ENCODE measurements at places on chromosomes 16 and 17.

- no peak for DNase-seq
These were observed 34.4 kb upstream of the RAB11FIP4 start for GRCh38 chr17:31357091-31357490.

DNA sequence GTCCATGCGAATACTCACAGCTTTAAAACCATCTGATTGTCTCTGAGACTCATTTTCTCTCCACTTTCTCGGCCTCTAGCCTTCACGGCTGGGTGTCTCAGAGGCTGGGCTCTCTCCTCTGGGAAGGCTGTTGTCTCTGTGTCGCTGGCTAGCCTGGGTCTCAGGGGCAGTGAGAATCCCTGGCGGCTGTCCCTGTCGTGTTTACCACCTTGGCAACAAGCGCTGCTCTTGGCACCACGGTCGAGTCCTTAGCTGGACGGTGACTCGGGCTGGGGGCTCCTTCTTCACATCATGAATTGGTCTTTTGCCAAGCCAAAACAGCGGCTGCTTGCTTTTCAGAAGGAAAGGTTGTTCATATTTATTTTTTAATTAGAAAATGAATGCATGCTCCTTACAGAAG, 81.1 kb downstream of the MSI2 start:
- no peak for DNase-seq

- DNase-seq = no peak
These were observed 38.3 kb downstream of the HLF start for GRCh38 chr17:55303008-55303493.

GRCh38 chr16:68144008-68144407, 58.8 kb downstream of the NFATC3 start:
- DNase-seq = no peak

DNA sequence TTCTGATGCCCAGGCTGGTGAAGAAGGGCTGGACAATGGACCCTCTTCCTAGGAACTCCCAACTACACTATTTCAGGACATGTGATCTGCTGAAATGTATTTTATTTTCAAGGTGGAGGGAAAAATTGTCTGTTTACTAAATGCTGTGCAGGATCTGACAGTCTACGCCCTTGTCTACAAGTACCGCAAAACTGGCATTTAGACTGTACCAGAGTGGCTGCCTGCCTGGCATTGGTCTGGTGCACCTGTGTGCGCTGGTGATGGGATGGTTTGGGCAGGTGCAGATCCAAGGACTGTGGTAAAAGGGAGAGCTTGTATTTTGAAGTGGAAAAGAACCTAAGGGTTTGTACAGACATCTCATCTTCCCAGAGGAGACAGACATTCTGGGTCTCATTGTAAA, 79.7 kb downstream of the AIPL1 start:
- DNase-seq = no peak

- no peak for DNase-seq
These were observed 255.4 kb downstream of the PHKB start for GRCh38 chr16:47716571-47716970.

- DNase-seq = no peak
These were observed 195.9 kb downstream of the HS3ST3A1 start for GRCh38 chr17:13405807-13406206.

DNA sequence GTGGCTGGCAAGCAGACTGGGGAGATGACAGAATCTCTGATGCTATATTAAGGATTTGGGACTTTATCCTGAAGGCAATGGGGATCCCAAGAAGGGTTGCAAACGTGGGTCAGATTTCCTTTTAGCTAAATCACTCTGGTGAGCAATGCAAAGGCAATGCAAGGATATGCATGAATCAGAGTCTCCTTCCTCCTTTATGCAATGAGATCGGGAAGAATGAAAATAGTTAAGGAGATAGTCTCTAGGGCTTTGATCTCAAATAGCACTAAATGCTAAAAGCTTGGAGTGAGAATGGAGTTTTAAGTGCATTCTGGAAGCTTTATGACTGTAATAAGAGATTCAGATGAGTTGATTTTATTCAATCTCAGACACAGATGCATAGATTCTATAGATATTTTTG, 27.2 kb upstream of the SHISA9 start:
- DNase-seq = no peak

- DNase-seq = no peak
These were observed 1504.5 kb downstream of the CDH11 start for GRCh38 chr16:63617047-63617989.

DNA sequence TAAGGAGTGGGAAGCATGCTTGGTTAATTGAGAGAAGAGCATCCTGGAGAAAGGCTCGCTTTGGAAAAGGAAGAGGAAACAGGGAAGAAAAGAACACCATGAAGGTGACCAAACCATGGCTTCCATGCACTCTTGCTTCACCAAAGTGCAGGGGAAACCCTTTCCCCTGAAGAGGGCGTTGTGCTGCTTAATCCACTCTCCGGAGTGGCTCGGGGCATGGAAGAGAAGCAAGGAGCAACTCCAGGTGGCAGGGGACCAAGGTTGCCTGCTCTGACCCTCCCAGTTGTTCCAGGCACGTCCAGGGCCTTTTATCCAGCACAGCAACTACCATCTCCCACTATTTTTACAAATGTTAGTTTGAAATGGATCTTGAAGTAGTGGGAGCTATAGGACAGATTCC, 108.1 kb downstream of the STX8 start:
- DNase-seq = no peak

GRCh38 chr17:41301916-41302901, at the start of gene KRTAP29-1:
TSS of gene KRTAP29-1 (minus strand) at chr17:41302851. CDS start at chr17:41302851, 0 bp downstream.
- DNase-seq = no peak

- no peak for DNase-seq
These were observed 19.7 kb downstream of the EZH1 start for GRCh38 chr17:42725143-42725542.

GRCh38 chr16:69833357-69834282, 71.5 kb downstream of the WWP2 start:
- no peak for DNase-seq

DNA sequence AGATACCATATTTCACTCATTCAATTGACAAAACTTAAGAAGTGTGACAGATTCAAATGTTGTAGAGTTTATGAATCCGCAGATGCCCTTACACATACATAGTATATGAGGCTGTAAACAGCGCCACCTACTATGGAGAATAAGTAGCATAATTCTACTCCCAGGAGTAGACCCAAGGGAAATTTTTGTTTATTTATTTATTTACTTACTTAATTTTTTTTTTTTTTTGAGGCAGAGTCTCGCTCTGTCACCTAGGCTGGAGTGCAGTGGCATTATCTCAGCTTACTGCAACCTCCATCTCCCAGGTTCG, 35.5 kb downstream of the GAN start:
- no peak for DNase-seq

- no peak for DNase-seq
These were observed 95.6 kb downstream of the PGS1 start for GRCh38 chr17:78473951-78474613.

- no peak for DNase-seq
These were observed 68.5 kb upstream of the RPL38 start for GRCh38 chr17:74134991-74135390.

DNA sequence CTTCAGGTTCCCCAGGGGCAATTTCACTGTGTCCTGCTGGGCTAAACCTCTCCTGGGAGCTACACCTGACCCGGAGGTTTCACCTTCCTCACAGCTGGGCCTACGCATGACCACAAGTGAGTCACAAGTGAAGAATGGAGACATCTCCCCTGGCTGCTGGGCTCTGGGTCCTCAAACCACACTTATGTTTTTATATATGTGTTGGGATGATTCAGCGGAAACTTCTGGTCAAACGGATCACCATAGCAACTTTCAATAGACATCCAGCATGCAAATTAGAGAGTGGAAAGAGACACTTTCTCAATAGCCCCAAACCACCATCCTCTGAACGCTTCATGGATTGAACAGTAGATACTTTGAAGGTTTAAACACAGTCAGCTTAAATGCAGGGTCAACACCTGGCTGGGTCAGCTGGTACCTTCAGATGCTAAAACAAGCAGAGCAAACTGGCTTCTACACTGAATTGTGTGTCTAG, 28.0 kb upstream of the MAF start:
- DNase-seq = no peak

GRCh38 chr17:2964370-2964769, 99.0 kb downstream of the OR1D5 start:
- no peak for DNase-seq

- no peak for DNase-seq
These were observed 13.7 kb downstream of the CANT1 start for GRCh38 chr17:78995761-78996451.

- DNase-seq = no peak
These were observed 562 bp downstream of the ZC3H7A start for GRCh38 chr16:11796227-11797165.

- no peak for DNase-seq
These were observed 2.1 kb downstream of the MT1X start for GRCh38 chr16:56684256-56684925.

DNA sequence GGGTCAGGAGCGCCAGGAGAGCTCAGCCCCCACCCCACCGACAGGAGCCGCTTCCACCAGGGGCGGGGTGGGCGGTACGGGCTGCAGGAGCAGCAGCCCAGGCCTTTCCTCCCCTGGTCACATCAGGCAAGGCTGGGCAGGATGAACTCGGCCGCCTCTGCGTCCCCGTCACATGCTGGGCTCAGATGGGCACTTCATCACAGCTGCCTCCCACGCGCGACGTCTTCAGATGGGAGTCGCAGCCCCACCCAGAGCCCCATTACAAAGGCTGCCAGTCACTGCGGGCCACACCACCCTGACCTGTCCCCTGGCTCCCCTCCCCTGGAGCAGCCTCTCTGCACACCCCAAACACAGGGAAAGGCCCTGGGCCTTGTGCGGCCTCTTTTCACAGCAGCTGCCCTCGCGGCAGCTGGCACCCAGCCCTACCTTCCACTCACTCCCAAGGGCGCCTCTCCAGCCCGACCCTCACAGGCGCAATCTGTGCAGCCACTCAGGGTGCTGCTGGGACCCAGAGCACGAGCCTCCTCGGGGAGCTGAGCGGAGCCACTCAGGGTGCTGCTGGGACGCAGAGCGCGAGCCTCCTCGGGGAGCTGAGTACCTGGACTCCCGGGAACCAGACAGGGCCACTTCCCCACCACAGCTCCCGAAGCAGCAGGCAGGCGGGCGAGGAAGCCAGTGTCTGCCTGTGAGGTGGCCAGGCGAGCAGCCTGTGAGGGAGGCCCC, 4.7 kb downstream of the ZNF598 start:
- DNase-seq = no peak

- no peak for DNase-seq
These were observed 50.7 kb downstream of the RNF213 start for GRCh38 chr17:80311216-80311827.

- no peak for DNase-seq
These were observed 175.8 kb downstream of the NPIPB11 start for GRCh38 chr16:29230671-29231096.

DNA sequence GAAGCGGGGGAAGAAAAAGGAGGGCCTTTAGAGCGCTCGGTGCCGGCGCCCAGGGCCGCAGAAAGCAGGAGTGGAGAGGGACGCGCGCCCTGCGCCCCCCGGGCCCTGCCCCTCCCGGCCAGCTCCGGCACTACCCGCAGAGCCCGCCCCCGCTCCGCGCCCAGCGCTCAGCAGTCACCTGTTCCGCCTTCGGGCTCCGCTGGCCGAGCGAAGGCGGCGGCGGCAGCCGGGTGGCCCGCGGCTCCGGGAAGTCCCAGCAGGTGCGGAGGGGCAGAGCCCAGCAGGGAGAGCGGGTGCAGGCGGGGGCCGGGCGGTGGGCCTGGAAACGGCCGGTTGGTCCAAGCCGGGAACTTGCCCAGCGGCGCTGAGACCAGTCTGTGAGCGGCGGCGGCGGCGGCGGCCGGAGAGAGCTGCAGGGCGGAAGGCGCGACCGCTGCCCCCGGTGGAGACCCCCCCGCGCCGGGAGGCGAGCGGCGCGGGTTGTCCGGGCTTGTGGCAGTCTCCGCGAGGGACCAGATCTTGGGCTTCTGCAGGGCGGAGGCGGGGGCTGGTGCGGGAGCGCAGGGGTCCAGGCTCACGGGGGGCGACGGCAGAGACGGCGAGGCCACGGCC, 2.2 kb downstream of the IRX3 start:
- DNase-seq = no peak

DNA sequence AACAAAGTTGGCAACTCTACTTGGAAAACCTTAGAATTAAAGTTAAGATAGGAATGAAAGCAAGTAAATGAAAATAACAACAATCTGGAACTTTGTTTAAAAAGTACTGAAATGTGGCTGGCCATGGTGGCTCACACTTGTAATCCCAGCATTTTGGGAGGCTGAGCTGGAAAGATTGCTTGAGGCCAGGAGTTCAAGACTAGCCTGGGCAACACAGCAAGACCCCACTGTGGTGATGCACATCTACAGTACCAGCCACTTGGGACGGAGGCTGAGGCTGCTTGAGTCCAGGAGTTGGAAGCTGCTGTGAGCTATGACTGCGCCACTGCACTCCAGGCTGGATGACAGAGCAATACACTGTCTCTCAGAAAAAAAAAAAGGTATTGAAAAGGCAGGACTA, 51.7 kb downstream of the SYNRG start:
- DNase-seq = no peak

DNA sequence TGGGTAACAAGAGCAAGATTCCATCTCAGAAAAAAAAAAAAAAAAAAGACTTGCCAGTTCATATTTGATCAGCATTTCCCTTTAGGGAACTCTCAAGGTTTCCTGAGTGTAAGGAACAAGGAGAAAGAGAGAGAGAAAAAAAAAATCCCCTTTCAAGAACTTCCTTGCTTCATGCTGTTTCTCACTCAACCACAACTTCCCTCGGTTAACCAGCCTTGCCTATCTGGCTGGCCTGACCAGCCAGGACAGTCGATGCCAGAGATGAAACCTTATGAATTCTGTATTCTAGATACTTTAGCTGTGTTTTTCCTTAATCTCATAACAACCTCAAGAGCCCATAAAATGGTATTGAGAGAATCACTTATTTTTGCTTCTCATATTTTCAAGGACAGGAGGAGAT, 2.6 kb upstream of the N4BP1 start:
- no peak for DNase-seq

DNA sequence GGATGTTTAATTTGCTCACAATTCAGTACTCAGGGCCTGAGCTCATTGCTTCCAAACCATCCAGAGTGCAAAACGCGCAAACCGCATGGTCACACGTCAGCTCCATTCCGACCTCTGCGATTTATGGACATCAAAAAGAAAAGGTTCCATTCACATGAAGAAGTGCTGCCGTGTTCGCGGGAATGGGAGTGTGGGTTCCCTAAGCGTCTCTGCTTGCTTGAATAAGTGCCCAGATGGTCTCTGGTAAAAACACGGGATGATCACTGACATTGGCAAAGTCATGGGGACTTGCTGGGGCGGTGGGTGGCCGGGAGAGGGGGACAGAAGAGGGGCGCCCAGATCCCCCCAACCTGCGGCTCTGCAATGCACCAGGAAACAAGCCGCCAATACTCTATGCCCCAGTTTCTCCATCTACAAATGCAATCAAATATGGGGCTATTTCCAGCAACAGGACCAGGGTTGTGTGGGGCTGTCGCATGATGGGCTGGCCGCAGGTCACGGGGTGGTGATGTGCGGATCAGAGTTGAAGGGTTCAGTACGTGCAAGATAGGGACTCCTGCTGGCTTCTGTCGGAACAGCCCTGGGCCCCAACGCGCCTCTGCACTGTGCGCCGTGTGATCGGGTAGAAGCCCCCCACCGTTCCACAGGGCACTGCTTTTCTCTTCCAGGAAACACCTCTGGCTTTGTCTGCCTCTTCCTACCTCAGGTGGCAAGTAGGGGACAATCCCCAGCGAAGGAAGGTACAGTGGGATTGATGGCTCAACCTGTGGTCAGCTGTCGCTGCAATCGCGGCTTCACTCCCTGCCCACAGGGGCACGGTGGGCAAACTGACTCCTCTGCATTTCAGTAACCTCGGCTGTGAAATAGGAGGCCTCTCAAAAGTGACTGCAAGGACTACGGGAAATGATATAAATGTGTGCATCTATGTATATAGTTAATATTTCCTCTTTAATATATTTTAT, 11.2 kb downstream of the FOXF1 start:
- no peak for DNase-seq

- DNase-seq = no peak
These were observed 10.7 kb upstream of the ZNF423 start for GRCh38 chr16:49866595-49867071.
